CD4-positive, alpha-beta T cell treated with Interleukin-1 beta for 1 hour (primary cell): ENCODE measurements at places on chromosomes 2 and 18.

- DNase-seq = no peak
Measured at GRCh38 chr2:171180229-171180930, 19.7 kb upstream of the TLK1 start.

GRCh38 chr18:5747678-5748077 is 147.6 kb downstream of the TMEM200C start:
- no peak for DNase-seq

DNA sequence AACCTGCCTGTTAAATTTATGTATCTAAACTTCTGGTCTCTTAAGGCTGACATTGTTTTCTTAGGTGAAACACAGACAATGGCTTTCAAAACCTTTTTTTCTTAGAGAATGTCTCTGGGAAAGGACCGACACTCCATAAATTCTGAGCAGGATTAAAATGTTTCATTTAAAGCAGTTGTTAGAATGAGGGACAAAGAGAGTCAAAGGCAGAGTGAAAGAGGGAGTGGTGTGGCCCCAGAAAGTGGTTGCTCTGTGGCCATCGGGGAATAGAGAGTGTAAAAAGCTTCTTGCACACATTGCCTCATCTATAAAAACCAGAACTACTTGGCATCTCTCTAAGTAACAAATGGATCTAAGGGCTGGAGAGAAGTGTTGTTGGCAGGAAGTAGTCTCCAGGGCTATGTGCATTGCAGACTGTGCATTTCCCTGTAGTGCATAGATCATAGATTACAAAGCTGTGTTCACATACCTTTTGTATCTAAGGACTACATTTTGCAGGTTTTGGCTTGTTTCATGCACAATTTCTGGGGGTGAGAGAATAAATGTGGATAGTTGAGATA is 3.6 kb downstream of the RPRM start:
- DNase-seq = no peak

DNA sequence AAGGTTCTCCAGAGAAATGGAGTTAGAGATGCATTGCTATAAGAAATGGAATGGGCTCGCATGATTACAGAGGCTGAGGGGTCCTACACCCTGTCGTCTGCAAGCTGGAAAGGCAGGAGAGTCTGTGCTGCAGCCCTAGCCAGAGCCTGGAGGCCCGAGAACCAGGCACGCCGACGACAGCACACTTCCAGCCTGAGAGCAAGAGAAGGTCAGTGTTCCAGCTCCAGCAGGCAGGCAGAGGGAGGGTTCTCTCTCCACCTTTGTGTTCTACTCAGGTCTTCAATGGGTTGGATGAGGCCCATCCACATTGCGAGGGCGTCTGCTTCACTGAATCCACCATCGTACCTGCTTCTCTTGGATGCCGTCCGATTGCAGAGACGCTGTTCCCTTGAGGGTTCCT is 177.6 kb upstream of the HDAC4 start:
- no peak for DNase-seq

DNA sequence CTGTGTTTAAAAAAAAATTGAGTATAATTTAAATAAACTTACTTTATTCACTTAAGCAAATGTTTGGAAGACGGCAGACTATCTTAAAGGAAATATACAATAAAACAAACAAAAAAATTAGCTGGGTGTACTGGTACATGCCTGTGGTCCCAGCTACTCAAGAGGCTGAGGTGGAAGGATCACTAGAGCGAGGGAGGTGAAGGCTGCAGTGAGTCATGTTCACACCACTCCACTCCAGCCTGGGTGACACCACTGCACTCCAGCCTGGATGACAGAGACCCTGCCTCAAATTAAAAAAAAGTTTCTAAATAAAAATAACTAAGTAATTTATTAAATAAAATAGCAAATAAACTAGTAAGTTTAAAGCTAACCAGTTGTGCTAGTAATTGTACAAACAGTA is 7.5 kb downstream of the PUM2 start:
- DNase-seq = no peak

DNA sequence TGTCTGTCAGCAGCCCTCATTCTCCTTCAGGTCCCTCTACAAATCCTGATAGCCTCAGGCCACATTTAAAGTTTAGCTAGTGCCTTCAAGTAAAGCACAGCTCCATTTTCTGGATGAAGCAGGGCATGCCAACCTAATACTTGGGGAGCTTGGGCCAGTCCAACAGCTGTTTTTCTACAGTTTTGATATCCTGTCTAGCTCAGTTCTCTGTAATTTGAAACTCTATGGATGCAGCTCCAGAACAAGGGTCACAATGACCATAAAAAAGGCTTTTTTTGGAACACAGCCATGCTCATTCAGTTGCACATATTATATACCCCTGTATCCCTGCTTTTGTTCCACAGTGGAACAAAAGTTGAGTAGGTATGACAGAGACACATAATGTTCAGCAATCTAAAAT is 373.5 kb downstream of the SUCLG1 start:
- DNase-seq = no peak

- no peak for DNase-seq
Measured at GRCh38 chr18:42583283-42583731, 532.2 kb downstream of the RIT2 start.

DNA sequence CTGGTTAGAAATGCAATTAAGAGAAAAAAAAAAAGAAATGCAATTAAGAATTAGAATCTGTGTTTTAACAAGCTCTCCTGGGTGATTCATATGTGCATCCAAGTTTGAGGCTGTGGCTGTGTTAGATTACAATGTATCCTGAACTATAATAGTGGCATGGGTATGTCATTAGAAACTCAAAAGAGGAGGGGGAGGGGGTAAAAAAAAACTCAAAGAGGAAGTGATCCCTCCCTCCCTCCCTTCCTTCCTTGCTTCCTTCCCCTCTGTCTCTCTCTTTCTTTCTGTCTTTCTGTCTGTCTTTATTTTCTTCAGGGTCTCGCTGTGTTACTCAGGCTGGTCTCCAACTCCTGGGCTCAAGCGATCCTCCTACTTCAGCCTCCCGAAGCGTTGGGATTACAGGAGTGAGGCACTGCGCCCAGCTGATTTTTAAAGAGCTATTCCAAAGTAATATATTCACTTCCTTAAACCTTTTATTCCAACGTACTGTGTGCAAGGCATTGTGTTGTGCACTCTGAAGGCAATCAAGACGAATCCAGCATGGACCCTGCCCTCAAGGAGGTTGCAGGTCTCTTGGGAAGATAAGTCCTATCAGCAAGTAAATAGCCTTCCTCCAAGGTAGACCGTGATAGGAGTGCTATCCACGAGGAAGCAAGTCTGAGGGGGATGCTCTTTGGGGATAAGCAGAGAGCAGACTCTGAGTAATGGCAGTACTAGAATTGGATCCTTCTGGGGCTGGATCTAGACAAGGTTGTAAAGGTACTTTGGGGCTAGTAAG is 35.9 kb upstream of the MCFD2 start:
- no peak for DNase-seq

GRCh38 chr2:233329489-233330135 is 22.0 kb downstream of the SAG start:
- DNase-seq = no peak

- DNase-seq = no peak
Measured at GRCh38 chr18:63183378-63183777, 136.2 kb downstream of the BCL2 start.

DNA sequence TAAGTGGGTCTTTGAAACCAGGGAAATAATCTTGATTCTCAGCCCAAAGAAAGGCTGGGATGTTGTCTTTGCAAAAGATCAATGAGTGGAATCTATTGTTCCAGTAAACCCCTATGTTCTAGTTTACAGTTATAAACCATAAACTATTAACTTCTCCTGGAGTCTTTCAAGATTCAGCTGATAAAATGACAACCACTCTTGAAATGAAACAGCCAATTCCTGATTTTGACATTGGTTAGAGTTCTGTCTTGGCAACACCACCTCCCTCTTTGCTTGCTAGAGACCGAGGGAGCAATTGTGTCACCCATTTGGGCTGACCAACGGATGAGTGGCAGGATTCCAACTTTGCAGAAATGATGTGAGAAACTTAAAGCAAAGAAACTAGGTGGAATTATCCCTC is 746.9 kb downstream of the SLC4A3 start:
- DNase-seq = no peak

GRCh38 chr18:44500808-44501610 is 179.7 kb upstream of the SETBP1 start:
- DNase-seq = no peak

- DNase-seq = no peak
Measured at GRCh38 chr2:213475433-213475832, 191.2 kb downstream of the SPAG16 start.

DNA sequence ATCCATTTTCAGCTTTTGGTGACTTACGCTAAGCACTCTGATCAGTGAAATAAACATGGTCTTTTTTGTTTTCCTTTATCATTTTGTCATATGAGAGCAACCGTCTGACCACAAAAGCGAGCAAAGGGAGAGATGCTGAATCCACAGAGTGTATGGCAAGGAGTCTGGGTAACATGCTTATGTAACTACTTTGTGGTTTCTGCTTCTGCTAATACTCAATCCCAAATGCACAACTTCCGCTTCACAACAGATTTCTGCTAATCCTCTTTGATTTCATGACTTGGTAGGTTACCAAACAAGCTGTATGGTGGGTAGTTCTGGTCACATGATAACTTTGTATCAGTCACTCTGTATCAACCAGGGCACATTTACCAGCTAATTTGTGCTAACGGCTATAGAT is 908.4 kb upstream of the CRIM1 start:
- DNase-seq = no peak

GRCh38 chr2:205188239-205189138 is 493.8 kb upstream of the NRP2 start:
- no peak for DNase-seq

DNA sequence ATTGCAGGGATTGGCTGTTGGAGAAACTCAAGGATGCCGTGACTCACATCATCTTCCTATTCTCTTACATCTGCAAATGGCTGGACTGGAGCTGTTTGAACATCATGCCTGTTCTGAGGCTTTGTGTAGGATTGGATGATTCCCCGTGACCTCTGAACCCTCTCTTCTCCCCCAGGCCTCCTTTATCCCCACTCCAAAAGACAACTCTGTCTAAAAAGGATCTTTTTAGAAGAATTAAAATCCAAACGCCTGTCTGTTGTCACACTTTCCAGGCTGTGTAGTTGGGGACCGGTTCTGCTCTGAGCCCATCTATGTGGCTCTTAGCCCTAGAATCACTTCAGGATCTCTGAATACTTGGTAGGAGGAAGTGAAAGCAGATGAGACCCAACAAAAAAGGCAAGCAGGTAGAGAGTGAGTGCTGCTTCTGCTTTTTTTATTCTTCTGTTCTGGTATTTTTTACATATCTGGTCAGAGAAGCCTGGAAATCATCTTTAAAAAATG is 565 bp downstream of the SP140 start:
- DNase-seq = peak; percentile 21

DNA sequence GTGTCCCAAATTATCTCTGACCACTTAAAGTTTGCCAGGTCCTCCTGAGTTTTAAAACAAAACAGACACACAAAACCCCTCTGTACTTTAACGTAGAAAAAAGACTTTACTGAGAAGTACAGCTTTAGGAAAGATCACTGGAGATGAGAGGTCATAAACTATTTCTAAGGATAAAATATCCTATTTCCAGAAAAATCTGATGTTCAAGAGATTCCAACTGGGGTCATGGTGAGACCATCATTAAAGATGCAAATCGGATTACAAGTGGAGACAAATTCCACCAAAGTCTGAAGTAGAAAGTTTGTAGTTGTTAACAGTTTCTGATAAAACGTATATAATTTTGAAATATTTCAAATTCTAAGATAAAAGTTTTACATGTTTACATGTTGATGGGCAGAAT is 241.6 kb downstream of the TCF4 start:
- no peak for DNase-seq

- DNase-seq = no peak
Measured at GRCh38 chr2:150606380-150607060, 119.1 kb upstream of the RND3 start.

DNA sequence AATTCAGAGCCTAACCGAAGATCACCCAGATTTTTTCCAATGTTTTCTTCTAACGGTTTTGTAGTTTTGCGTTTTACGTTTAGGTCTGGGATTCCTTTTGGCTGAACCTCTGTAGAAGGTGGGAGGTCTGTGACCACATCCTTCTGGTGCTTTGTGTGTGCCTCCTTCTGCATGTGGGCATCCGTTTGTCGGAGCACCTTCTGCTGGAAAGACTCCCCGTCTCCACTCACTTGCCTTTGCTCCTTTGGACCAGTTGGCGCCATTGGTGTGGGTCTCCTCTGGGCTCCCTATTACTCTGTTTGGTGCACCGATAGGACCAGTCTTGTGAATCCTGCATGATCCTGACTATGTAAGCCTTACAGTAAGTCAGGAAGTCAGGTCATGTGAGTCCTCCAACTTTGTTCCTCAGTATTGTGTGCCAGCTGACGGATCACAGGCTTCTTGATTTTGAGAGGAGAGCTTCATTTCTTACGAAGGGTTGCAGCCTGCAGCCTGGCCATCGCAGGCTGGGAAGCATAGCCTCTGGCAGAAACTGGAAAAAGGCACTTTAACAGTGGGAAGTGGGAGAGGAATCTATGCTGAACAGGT is 13.6 kb downstream of the AQP12A start:
- DNase-seq = no peak

DNA sequence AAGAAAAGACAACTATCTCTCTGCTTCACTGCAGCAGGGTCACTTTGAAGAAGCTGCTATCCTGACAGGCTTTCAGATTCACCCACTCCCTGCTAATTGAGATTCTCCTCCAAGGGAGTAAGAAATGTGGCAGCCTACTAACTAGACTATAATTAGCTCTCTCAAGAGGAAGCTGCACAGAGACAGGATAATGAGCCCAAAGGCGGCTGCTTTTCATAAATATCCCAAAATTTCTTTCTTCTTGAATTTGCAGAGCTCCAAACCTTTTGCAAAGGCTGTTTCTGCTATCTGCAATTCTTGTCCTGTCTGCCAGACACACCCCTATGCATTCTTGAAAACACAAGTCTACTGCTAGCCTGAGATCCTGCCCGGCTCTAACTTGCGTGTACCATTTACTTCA is 54.0 kb upstream of the RNU4ATAC start:
- no peak for DNase-seq

DNA sequence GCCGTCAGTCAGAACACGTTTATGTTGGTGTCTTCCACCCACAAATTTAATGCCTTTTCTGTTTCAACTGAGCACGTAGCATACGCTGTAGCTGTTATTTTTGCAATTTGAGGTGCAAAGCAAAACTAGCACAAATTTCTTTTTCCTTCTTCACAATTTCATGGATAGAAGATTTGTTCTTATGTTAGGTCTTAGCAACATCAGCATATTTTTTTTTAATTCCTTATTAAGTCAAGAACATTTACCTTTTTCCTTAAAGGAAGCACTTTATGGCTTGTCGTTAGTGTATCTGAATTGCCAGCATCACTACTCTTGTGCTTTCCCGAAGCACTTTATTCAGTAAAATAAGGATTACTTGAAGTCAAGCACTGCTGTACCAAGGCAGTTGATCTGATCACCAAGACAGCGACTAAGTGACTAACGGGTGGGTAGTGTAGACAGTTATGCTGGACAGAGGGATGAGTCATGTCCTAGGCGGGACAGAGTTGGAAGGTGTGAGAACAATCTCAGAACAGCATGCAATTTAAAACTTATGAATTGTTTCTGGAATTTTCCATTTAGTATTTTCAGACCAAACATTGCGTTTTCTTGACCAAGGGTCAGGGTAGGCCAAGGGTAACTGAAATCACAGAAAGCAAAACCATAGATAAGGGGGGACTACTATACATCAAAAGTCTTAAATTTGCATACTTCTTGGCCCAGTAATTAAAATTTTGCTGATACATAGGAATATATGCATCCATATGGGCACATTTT is 13.3 kb downstream of the BABAM2 start:
- no peak for DNase-seq

GRCh38 chr18:22900558-22901238 is 32.4 kb upstream of the RBBP8 start:
- DNase-seq = no peak
